ENCODE measurements at places on chromosomes 12 and 14.

- DNase-seq: no peak
Observed at GRCh38 chr14:61565181-61565580, 130.1 kb upstream of the HIF1A start.

GRCh38 chr14:105219753-105220152 is 28.6 kb upstream of the BTBD6 start:
- DNase-seq: no peak

DNA sequence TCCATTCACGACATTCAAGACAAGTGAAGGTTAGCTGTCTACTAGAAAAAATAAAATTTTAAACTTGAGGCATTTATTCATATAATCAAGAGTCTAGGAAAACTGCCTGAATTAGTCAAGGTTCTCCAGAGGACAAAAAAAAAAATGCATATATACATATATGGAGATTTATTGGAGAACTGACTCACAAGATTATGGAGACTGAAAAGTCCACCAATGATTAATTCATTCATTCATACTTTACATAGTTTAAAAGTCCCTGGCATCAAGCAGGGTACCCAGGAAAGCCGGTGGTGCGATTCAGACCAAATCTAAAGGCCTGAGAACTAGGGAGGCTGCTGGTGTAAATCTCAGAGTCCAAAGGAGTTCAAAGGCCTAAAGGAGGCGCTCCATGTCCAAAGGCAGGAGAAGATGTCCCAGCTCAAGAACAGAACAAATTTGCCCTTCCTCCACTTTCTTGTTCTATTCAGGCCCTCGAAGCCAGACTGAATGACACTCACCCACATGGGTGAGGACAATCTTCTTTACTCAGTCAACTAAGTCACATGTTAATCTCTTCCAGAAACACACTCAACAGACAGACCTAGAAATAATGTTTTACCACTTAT is 64.3 kb downstream of the ANKS1B start:
- no peak for DNase-seq

DNA sequence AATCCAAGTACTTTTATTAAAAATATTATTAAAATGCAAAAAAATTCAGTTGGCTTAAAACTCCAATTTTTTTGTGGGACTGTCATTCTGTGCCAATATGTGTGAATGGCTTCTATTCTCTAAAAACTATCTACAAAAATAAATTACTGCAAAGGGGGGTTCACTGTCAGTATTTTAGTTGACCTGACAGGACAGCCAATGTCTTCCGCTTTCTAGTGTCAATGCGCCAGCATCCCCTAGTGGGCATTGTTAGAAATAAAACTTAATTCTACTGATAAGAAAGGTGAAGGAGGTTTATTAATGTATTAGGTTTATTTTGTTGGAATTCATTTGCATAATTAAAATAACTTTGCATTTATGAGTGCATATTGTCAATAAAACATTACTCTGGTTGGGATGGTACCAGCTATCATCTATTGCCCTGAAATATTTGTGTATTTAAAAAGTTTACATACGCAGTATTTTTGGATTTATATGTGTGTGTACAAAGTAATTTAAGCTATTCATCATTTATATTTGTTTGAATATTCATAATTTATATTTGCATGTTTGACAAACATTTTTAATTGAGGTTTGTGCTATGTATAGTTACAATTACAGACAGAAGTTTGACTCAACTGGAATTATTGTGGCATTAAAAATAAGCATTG is 527.2 kb downstream of the FLRT2 start:
- DNase-seq: no peak

DNA sequence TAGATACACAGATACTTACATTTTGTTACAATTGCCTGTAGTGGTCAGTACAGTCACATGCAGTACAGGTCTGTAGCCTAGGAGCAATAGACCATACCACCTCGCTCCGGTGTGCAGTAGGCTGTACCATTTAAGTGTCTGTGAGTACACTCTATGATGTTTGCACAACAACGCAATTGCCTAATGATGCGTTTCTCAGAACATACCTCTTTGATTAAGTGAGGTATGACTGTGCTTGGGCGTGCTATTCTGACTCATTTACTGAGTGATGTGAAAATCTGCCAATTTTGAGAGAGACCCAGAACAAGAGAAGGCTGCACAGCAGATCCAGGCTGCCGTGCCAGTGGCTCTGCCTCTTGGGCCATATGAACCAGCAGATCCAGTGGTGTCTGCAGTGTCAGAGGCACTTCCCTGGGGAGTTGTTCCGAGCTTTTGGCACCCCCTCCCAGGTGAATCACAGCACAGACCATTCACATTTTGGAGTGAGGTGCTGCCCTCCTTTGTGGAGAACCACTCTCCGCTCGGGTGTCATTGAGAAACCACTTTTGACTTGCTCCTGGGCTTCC is 20.4 kb downstream of the DLK1 start:
- DNase-seq: no peak

DNA sequence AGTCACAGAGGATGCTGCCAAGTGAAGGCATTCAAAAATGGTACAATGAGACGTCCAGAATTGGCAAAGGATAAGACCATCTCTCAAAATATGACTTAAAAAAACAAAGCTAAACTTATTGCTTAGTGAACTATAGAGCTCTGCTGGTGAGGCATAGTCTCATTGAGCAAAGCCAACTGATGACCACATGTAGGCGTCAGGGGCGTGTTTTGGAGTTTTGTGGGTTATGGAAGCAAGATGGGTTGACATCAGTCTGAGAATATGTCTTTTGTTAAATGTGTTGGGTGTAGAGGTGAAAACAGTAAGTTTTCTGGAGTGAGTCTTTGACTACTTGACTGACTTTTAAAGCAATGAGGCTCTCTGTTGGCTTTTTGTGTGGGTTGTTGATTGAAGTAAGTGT is 47.2 kb downstream of the ATL1 start:
- DNase-seq: no peak

DNA sequence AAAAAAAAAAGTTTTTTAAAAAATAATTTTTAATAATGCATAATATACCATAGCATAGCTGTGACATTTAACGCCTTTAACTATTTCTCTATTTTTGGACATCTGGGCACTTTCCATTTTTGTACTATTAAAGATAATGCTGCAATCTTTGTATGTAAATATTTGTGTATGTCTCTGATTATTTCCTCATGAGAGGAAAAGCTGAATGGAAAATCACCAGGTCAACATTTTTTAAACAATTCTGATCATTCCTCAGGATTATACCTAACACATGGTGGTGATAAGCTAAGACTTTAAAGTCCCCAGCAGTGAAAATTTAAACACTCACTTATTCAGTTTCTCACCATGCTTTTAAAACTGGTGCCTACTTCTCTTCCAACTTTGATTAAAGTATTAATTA is 31.3 kb upstream of the NR1H4 start:
- DNase-seq: no peak

DNA sequence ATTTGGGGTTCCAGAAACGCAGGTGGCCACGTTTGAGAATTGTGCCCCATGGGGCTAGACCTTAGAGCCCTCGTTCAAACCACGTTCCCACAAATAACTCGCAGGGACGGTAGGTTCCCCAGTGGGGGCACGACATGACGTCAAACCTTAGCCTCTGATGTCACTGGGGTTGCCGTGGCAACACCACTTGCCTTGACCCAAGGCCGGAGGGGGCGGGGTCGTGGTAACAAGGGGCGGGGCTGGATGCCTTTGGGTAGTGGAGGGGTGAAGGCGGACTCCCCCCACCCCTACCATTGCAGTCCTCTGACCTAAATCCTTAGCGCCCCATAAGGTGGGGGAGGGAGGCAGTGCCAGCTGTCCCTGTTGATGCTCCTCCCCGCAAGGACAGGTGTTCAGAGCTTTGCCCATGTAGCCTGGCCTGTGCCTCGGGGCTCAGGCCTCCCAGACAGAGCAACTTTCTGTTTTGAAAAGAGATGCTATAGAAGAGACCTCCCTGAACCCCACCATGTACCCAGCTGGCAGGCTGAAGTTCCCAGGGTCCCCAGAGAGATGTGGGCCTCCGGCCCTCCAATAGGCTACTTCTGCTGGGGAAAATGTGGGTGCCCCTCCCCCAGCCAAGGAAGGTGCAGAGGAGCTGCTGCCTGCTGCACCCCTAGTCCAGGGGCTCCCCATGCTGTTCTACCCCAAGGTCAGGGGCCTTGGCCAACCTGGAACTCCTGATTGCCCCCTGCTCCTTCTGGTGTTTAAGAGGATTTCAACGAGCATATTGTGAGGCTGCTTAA is 1.9 kb downstream of the FAM222A start:
- DNase-seq: peak; percentile 29

- DNase-seq: no peak
Observed at GRCh38 chr12:24746006-24746671, 202.8 kb downstream of the BCAT1 start.

All from left ventricle myocardium inferior (tissue), 1 donor.